ENCODE measurements at places on chromosomes 7 and 10.

DNA sequence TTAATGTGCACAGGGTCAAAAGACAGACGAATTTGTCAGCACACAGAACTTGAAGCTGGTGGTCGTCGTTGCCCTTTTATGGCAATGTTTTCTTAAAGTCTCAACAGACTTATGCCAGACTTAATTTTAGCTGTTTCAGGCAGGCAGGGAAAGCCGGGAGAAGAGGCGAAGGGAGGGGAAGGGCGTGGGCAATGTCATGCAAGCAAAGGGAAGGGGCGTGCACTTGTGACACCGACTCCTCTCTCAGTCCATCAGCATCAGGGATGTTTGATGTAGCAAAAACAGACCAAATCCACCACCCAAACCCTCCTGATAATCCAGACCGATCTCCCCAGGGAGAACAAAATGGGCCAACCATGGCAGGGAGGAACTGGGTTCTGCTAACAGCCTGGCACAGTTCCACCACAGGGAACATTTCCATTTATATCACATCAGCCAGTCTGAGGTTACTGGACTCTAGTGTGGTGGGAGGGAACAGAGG is 118.1 kb upstream of the RHEB start:
- DNase-seq, result no peak

DNA sequence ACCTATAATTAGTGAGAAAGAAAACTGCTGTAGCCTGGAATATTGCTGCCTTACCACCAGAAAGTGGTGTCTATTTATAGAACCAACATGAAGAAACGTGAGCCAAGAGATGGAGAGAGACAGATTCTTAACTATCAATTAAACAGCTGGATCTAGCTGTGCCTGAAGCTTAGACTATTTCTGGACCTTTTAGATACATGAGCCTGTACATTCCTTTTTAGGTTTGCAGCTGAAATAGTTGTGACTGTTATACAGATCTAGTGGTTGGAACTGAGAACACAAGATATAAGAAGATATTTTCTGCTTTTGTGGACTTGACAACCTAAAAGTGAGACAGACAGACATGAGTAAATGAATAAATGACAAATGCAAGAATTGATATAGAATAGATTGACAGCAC is 73.4 kb downstream of the CDK14 start:
- DNase-seq, result no peak

- DNase-seq, result no peak
Measured at GRCh38 chr10:128180843-128181242, 54.6 kb upstream of the MKI67 start.

DNA sequence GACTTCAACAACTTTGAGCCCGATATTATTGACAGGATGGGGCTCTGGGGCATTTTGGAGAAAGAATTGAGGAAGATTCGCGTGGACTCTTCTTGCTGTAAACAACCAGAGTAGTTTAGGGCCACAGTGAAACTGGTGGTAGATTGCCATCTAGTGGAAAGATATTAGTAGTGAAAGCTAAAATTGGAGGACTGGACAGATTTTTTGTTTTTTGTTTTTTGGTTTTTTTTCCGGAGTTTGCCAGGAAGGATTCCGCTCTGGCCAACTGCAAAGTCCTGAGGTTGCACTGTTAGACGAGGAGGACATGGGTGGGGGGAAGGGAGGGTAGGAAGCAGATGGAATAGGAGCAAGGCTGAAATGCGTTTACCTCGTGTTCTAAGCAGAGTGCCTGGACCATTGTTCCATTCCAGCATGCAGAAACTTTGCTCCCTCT is 11.7 kb downstream of the NOBOX start:
- no peak for DNase-seq

GRCh38 chr10:75402486-75403143 is 1.1 kb upstream of the ZNF503 start:
- no peak for DNase-seq

GRCh38 chr10:31030800-31031199 is 865 bp downstream of the ZNF438 start:
- no peak for DNase-seq

- no peak for DNase-seq
Measured at GRCh38 chr10:94042001-94042833, 48.5 kb downstream of the PLCE1 start.

GRCh38 chr7:20219446-20220292 is 2.5 kb upstream of the MACC1 start:
- no peak for DNase-seq
